HFFc6 (cell line): ENCODE measurements at places on chromosomes 1 and 21. TPM values are rescaled to one million over a fixed set of nuclear protein-coding genes. Genes with fewer than 3 reads are reported as not detected.

RBM11 gene
- total RNA-seq, result not detected in 3 replicates

DNA sequence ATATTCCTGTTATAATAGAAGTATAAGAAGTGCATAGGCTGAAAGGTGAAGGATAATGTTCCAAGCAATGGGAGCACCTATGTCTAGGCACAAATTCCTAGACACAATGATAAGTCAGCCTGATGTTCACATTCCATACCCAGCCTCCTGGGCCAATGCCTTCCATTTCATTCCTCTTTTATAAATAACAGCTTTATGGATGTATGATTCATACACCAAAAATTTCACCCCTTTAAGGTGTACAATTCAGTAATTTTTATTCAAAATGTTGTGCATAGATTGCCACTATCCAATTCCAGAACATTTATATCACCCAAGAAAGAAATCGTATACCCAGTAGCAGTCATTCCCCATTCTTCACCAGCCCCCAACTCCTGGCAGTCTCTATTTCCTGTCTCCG lies 118.8 kb downstream of the BRINP2 start:
- no peak for DNase-seq

DNA sequence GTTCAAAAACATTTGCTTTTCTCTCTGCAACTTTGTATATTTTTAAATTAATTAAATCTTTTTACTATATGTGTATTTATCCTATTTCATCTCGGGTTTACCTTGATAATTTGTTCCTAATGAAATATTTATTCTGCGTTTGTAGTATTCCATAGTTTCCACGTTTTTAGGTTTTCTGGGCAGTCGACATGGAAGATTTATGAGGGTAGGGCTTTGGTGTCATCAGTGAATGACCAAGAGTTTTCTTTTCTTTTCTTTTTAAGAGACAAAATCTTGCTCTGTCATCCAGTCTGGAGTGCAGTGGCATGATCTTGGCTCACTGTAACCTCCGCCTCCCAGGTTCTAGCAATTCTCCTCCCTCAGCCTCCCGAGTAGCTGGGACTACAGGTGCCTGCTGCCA lies 17.2 kb upstream of the ZNF669 start:
- DNase-seq, result no peak

- DNase-seq, result no peak
These were observed 18.3 kb upstream of the MAP10 start for GRCh38 chr1:232786845-232787455.

DNA sequence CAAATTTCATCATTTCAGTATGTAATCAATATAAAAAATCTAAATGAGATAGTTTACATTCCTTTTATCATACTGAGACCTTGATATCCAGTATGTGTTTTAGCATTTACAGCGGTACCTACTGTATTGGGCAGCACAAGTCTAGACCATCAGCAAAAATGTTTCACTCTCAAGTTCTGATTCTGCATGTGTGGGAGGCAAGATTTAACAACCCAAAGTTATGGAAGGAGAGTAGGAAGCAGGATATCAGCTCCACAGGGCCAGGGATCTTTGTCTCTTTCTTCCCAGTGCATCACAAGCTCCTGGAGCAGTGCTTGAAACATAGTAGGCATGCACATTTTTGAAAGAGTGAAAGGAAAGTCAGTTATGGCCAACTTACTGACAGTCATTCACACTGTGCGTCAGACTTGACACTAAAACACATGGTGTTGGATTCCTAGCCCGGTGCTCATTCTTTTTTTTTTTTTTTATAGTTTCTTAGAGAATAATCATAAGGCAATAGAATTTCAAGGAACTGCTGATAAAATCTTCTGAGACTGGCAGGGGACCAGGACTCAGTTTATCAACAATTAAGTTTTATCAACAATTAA lies 6.1 kb downstream of the TENT5C start:
- no peak for DNase-seq

DNA sequence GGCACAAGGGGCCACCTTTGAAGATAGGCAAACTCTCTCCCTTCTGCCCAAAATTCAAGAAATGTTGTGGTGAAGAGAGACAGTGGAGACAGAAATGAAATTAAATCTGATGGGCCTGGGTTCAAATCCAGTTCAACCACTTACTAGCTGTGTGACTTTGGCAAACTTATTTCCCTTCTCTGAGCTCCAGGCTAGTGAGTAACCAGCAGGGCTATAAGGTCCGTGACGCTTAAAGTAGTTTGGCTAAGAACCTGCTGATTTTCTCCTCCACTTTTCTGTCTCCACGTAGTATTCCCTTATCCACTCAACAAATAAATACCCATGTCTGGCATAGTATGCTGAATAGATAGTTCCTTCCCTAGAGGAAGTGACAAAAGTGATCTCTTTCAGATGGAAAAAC lies 1.9 kb downstream of the SLC2A1 start:
- no peak for DNase-seq

URB1 gene
- 21.3 to 27.2 TPM (median 27.0 TPM) in 3 replicates for total RNA-seq

DNA sequence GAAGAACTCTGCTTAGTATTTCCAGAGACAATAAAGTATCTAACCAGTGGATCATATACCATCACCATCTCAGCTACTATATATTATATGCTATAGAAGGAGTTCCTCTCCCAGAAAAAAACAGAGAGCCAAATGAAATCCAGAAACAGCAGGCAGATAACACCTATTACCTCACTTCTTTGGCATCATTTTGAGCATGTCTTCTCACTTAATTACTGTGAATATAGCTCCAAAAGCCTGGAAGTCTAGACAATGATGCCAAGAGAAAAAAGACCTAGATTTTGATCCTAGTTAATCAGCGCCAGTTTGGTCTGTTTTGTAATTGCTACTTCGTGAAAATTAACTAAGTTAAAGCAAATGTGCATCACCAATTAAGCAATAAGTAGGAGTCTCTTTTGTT lies 131.3 kb downstream of the EIF4G3 start:
- DNase-seq, result no peak

- DNase-seq, result peak; percentile 49
These were observed 2.8 kb downstream of the ANKRD34A start for GRCh38 chr1:145961425-145962156.

DNA sequence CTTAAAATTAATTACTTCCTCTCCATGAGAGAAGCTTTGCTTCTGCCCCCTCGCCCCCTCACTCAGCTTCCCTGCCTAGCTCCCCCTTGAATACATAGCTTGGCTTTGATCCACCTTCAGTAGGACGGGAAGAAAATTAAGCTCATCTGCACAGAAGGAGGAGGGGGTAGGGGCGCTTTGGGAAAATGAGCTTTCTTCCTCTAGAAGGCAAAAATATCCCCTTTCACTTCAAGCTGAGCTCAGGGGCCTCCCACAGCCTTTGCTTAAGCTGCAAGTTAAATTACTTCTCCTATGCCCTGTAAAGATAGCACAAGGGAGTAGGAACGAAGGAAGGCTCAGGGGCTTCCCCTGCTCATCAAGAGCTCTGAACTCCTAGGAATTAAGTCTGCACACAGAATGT lies 65.2 kb upstream of the GOLT1A start:
- no peak for DNase-seq

WNT3A gene
- total RNA-seq, result not detected in 3 replicates

DNA sequence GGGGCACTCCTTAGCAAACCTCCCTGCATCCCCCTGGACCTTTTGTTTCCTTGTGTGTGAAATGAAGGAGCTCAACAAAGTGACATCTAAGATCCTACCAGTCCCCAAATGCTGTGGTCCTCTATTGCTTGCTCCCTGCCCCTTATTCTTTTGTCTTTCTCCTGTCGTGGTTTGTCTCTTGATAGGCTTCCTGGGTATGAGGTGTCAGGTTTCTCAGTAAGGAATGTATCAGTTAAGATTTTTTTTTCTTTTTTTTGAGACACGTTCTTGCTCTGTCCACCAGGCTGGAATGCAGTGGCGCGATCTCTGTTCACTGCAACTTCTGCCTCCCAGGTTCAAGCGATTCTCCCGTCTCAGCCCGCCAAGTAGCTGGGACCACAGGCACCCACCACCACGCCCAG lies 16.8 kb downstream of the CNIH3 start:
- DNase-seq, result peak; percentile 28

GJB5 gene
- total RNA-seq, result 0.18 and 0.63 TPM in 2 replicates

C1orf185 gene
- total RNA-seq, result not detected in 3 replicates
